Neural crest cell (in vitro differentiated cells): ENCODE measurements at places on chromosomes 7 and 10. TPM values are rescaled to one million over a fixed set of nuclear protein-coding genes. Genes with fewer than 3 reads are reported as not detected.

DNA sequence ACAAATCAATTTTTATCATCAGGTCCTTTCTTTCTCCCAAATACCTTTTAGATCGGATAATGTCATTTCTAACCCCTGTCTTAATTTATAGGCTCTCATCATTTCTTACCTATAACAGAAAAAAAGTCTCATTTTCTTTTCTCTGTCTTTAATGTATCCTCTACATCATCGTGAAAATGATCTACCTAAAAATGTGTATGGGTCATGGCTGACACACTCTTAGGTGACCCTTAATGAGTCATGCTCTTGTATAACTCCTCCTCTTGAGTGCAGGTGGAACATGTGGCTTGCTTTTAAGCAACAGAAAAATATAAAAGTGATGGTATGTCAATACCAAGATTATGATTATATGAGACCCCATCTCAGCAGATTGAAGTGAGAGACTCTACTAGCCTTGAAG lies 139.4 kb downstream of the SEMA3C start:
- DNase-seq: no peak
- no peak overlapping the region for H3K27ac ChIP-seq
- H3K4me1 ChIP-seq: peaks cover 28% of the 10 kb centered on the region
- H3K36me3 ChIP-seq: no peaks in the 10 kb centered on the region
- no peaks in the 10 kb centered on the region for H3K27me3 ChIP-seq
- no peak overlapping the region for H3K4me3 ChIP-seq

- H3K27me3 ChIP-seq: no peaks in the 10 kb centered on the region
- H3K27ac ChIP-seq: no peak overlapping the region
- no peaks in the 10 kb centered on the region for H3K36me3 ChIP-seq
- H3K4me1 ChIP-seq: peaks cover 8% of the 10 kb centered on the region
Observed at GRCh38 chr10:2658780-2659179, 408.6 kb upstream of the PFKP start.

GRCh38 chr7:42023262-42023661 lies 213.7 kb downstream of the GLI3 start:
- DNase-seq: peak; percentile 55
- peaks cover 77% of the 10 kb centered on the region for H3K4me1 ChIP-seq

GRCh38 chr10:78537018-78537417 lies 503.4 kb downstream of the RPS24 start:
- DNase-seq: no peak
- H3K4me1 ChIP-seq: peaks cover 31% of the 10 kb centered on the region
- H3K36me3 ChIP-seq: no peaks in the 10 kb centered on the region
- no peak overlapping the region for H3K27ac ChIP-seq
- peaks cover 2% of the 10 kb centered on the region for H3K27me3 ChIP-seq

DNA sequence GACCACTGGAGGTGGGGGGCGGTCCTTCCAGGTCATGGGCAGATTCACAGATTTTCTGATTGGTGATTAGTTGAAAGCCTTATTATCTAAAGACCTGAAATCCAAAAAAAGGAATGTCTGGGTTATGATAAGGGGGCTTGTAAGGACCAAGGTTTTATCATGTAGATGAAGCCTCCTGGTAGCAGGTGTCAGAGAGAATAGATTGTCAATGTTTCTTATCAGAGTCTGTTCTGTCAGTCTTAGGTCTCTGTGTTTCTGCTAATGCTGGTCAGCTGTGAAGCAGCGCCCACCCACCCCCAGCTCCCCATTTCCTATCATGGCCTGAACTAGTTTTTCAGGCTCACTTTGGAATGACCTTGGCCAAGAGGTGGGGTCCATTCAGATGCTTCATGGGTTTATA lies 21.2 kb downstream of the TES start:
- no peak for DNase-seq
- no peak overlapping the region for H3K4me3 ChIP-seq
- peaks cover 2% of the 10 kb centered on the region for H3K36me3 ChIP-seq
- H3K27me3 ChIP-seq: no peaks in the 10 kb centered on the region
- H3K4me1 ChIP-seq: peaks cover 25% of the 10 kb centered on the region

- H3K4me1 ChIP-seq: peaks cover 10% of the 10 kb centered on the region
- no peaks in the 10 kb centered on the region for H3K36me3 ChIP-seq
- DNase-seq: no peak
Observed at GRCh38 chr10:93820434-93820833, 62.7 kb downstream of the LGI1 start.

DNA sequence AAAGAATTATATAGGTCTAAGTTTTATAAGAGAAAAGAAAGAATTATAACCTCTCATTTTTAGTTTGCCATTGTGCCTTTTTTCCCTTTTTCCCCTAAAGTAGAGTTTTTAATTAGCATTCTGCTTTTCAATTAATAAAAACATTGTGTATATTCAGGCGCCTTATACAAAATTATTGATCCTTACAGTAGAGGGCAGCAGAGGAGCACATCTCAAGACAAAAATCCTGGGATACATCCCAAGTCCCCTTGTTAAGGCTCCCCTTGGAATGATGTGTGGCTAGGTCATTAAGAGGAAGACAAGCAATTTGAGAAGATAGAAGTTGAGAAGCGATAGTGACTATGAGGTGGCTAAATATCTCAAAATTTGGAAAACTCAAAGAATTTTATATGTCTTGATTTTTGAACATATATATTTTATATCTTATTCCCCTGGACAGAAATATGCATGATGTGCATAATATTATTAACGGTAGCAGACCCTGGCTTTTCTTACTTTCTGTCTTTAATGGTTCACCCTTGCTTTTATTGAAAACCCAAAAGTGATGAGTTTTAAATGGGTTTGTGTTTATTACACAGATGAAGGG lies 19.1 kb upstream of the TPK1 start:
- H3K36me3 ChIP-seq: no peaks in the 10 kb centered on the region
- H3K27ac ChIP-seq: no peak overlapping the region
- H3K4me3 ChIP-seq: no peak overlapping the region
- no peaks in the 10 kb centered on the region for H3K4me1 ChIP-seq

DNA sequence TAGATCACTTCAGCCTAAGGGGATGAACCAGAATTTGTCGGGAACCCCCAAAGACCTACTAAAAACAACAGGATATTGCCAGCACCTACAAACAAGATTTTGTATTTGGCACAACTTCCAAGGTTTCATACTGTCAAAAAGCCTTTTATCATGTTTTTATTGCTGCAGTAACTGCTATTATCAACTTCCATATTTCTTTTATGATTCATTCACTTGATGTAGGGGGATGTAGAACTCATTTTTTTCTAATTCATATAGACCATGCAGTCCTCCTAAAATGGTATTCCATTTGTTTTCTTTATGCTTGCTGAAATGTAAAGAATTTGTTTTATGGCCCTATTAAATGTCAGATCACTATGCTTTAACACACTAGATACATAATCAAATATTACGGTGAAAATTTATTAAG lies 30.0 kb upstream of the WNT16 start:
- H3K27ac ChIP-seq: no peak overlapping the region
- no peaks in the 10 kb centered on the region for H3K36me3 ChIP-seq
- no peak for DNase-seq
- no peaks in the 10 kb centered on the region for H3K4me1 ChIP-seq
- no peaks in the 10 kb centered on the region for H3K27me3 ChIP-seq
- no peak overlapping the region for H3K4me3 ChIP-seq

GRCh38 chr10:1715821-1716220 lies 21.5 kb downstream of the ADARB2 start:
- peaks cover 5% of the 10 kb centered on the region for H3K4me1 ChIP-seq
- H3K27me3 ChIP-seq: peaks cover 5% of the 10 kb centered on the region
- H3K27ac ChIP-seq: no peak overlapping the region
- H3K36me3 ChIP-seq: no peaks in the 10 kb centered on the region
- peak overlapping the region; percentile 2 for H3K4me3 ChIP-seq
- DNase-seq: peak; percentile 37

- H3K4me3 ChIP-seq: no peak overlapping the region
- H3K27ac ChIP-seq: no peak overlapping the region
- no peaks in the 10 kb centered on the region for H3K27me3 ChIP-seq
- DNase-seq: no peak
- H3K36me3 ChIP-seq: no peaks in the 10 kb centered on the region
- peaks cover 42% of the 10 kb centered on the region for H3K4me1 ChIP-seq
Observed at GRCh38 chr10:61989995-61990760, 88.7 kb downstream of the ARID5B start.

DNA sequence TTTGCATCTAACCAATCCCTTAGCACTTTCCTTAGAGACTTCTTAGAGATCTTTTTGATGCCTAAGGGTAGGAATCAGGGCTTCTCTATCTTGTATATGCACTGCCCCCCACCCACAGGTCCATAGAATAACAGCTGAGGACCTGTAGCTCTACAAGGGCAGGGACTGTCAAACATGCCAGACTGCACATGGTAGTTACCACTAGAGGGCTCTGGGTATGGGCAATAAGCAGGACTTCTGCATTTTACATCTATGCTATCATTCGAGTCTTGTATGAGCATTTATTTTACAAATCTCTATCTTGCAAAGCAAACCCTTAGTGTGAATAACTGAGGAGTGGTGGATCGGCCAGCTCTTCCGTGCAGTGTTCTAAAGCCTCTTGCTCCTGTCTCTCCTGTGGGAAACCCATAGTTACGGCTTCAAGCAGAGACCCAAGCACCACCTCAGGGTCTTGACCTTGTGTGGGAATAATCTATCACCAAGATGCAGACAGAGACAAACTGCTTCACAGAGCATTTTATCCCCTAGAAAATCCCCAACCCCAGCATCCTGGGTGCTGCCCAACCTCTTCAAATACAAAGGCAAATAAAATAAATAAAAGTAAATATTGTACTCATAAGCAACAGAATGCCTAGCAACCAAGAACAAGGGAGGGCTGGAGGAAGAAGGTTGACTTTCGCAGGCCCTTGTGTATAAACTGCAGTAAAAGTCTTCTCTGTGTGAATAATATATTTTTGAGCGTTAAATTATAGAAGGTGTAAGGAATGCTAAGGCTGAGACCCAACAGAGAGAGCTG lies 219.3 kb downstream of the WDR11 start:
- H3K36me3 ChIP-seq: peaks cover 3% of the 10 kb centered on the region
- no peaks in the 10 kb centered on the region for H3K27me3 ChIP-seq
- DNase-seq: no peak
- H3K4me1 ChIP-seq: peaks cover 14% of the 10 kb centered on the region

- no peaks in the 10 kb centered on the region for H3K27me3 ChIP-seq
- H3K4me1 ChIP-seq: peaks cover 9% of the 10 kb centered on the region
- H3K36me3 ChIP-seq: no peaks in the 10 kb centered on the region
- no peak overlapping the region for H3K4me3 ChIP-seq
Observed at GRCh38 chr7:38327637-38328036, 54.2 kb upstream of the TARP start.

GRCh38 chr10:17147884-17148489 lies 18.4 kb upstream of the CUBN start:
- H3K4me1 ChIP-seq: peaks cover 21% of the 10 kb centered on the region
- DNase-seq: no peak

DNA sequence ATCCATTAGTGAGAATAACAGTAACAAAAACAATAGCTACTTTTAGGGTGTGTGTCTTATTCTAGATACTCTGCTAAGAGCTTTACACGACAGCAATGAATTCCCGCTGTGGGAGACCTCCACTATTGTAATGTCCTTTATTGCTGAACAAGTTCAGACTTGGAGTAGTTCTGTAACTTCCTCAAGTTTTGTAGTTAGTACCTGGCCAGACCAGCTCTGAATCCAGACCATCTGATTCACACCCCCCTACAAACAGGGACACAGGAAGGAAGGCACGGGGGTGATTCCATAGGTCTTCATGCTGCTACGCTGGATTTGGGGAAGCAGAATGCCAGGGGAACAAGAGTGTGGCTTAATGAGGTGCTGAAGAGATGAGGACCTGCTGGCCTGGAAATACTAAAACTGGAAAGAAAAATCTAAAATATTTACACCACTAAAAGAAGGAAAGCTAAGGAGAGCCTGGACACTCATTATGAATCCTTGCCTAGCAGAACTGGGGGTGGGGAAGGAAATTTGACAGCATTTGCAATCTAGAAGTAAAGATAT lies 194.6 kb upstream of the TMEM72 start:
- DNase-seq: no peak
- no peak overlapping the region for H3K4me3 ChIP-seq
- no peaks in the 10 kb centered on the region for H3K36me3 ChIP-seq
- H3K27me3 ChIP-seq: no peaks in the 10 kb centered on the region
- H3K4me1 ChIP-seq: no peaks in the 10 kb centered on the region

- H3K36me3 ChIP-seq: no peaks in the 10 kb centered on the region
- DNase-seq: no peak
- H3K27me3 ChIP-seq: no peaks in the 10 kb centered on the region
- no peaks in the 10 kb centered on the region for H3K4me1 ChIP-seq
Observed at GRCh38 chr10:129426606-129427005, 40.4 kb upstream of the MGMT start.

DNA sequence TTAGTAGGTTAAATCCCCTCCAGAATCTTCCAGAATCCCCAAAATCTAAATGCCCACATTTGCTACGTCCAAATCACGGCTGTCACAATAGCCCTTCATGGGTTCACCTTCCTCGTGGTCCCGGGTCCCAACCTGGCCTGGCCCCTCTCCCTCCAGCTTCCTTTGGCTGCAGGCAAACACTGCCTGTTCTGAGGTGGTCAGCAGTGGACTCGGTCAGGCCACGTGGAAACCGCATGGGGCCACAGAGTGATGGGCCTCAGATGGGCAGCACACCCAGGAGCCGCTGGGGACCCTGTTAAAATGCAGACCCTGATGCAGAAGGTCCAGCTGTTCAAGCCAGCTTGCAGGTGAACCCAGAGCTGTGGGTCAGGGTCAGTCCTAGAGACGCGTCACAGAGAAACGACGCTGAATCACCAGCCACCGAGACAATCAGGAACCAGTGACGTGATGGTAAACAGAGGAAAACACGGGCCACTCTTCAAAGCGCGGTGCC lies 588.6 kb downstream of the DNAJB6 start:
- no peaks in the 10 kb centered on the region for H3K4me1 ChIP-seq
- H3K36me3 ChIP-seq: no peaks in the 10 kb centered on the region
- no peaks in the 10 kb centered on the region for H3K27me3 ChIP-seq
- no peak overlapping the region for H3K27ac ChIP-seq

GRCh38 chr10:118541718-118542117 lies 53.7 kb downstream of the PRLHR start:
- H3K27ac ChIP-seq: no peak overlapping the region
- no peaks in the 10 kb centered on the region for H3K36me3 ChIP-seq
- H3K27me3 ChIP-seq: peaks cover 57% of the 10 kb centered on the region
- DNase-seq: no peak
- peaks cover 5% of the 10 kb centered on the region for H3K4me1 ChIP-seq

- H3K36me3 ChIP-seq: no peaks in the 10 kb centered on the region
- H3K4me3 ChIP-seq: no peak overlapping the region
- H3K27ac ChIP-seq: peak overlapping the region; percentile 61
- H3K27me3 ChIP-seq: no peaks in the 10 kb centered on the region
- DNase-seq: no peak
- peaks cover 23% of the 10 kb centered on the region for H3K4me1 ChIP-seq
Observed at GRCh38 chr10:95346715-95347401, 56.1 kb upstream of the PDLIM1 start.

- no peaks in the 10 kb centered on the region for H3K36me3 ChIP-seq
- H3K4me1 ChIP-seq: peaks cover 65% of the 10 kb centered on the region
- DNase-seq: peak; percentile 13
- H3K27ac ChIP-seq: peak overlapping the region; percentile 95
Observed at GRCh38 chr10:14009371-14010100, 321.2 kb downstream of the FRMD4A start.

The RAMP3 gene
- total RNA-seq: not detected in 2 replicates

The CPED1 gene
- 3.6 and 4.3 TPM in 2 replicates for total RNA-seq

The CRHR2 gene
- total RNA-seq: 0.18 TPM in 1 of 2 replicates, not detected in the other

The SPDYE2B gene
- not detected in 2 replicates for total RNA-seq

The MSS51 gene
- 2.1 and 2.6 TPM in 2 replicates for total RNA-seq

The TMEM176B gene
- total RNA-seq: 2.2 and 3.1 TPM in 2 replicates

The SFTPA1 gene
- not detected in 2 replicates for total RNA-seq

The AKR1D1 gene
- total RNA-seq: not detected in 2 replicates

The SUN1 gene
- total RNA-seq: 99.9 and 101 TPM in 2 replicates

The CASTOR2 gene
- total RNA-seq: 39.3 and 40.2 TPM in 2 replicates
